ENCODE measurements at places on chromosomes 1 and 21.

DNA sequence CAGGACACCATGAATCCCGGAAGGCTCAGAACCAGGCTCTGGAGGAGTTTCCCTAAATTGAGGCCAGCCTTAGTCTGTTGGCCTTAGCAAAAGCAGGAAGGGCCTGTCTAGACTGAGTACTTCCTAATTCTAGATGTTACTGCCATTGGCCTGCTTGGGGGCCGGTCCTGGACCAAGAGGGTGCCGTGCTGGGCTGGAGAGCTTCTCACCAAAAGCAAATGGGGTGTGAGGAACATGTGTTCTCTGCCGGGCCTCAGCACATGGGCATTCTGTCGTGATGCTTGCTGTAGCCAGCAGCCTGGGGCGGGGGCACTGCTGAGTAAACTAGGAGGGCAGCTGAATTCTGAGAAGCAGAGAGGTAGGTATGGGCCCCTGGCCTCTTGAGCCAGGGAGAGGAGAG is 35.7 kb upstream of the MAN1C1 start:
- DNase-seq: no peak

DNA sequence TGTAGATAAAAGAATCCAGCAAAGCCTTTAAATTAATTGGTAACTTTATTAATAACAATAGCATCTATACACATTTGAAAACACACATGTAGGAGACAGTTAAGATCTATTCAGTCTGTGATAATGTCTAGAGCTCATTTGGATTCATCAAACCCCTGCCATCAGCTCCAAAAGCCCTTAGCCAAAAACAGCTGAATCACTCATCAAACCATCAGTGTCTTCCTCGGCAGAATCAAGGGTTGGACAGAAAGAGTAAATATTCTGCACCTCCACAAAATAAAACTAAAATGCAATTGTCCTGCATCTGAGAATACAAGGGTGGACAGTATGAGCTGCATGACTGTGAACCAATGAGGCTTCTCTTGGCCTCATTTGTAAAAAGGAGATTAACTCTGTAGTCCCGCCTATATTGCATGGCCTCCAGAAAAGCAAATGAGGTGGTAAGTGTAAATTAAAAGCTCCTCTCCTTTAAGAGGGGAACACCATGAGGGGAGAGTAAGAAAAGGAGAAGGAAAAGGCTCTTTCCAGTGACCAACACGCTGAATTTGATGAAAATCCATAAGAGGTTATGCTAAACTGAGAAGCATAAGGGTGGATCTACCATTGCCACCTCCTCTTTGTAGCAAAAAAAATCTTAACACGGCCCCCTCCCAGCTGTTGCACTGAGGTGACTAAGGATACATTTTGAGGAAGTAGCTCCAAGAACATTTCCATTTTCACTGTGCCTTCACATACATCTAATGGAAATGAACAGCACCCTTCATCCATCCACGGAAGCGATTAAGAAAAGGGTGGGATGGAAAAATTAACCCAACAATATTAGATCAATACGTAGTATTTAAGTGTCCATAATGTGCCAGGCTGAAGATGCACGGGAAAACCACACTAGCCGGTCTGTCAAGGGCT is 14.7 kb upstream of the BOLA1 start:
- DNase-seq: no peak

DNA sequence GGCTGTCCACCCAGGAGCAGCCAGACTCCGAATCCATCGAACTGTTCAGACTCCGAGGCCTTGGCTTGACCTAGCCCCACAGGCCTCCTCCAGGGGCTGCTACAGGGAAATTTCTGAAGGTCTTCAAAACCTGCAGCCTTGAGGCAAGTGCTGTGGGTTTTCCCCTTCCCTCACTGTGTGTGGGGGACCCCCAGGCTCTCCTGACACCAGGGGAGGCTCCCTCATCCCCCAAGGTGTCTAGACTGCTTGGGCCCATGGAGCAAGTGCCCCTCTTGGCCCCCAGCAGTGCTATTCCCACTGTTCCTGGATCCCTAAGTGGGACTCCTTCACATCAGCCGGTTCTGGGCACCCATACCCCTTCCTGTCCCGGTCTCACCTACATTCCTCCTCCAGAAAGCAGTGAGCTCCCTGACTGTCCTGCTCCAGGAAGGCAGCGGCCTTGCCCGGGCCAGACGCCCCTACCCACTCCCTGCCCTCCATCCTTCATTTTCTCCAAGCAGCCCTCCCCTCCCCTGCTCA is 814 bp downstream of the PAQR7 start:
- no peak for DNase-seq

DNA sequence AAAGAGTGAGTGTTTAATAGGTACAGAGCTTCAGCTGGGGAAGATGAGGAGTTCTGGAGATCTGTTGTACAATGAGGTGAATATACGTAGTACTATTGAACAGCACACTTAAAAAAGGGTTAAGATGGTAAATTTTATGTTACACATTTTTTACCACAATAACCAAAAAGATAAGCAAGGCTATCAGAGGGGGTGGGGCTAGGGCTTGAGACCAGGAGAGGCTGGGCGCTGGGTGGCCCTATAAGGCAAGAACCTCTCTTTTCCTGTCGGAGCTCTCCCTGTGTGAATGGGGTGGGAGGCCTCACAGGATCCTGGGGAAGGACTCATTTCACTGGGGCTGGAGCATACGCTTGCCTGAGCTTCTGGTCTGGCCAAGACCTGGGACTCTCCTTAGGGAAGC is 9.0 kb downstream of the SLC41A1 start:
- no peak for DNase-seq

- no peak for DNase-seq
Observed at GRCh38 chr1:205316161-205316566, 5.4 kb downstream of the NUAK2 start.

- no peak for DNase-seq
Observed at GRCh38 chr1:15714406-15715136, 21.5 kb upstream of the SLC25A34 start.

DNA sequence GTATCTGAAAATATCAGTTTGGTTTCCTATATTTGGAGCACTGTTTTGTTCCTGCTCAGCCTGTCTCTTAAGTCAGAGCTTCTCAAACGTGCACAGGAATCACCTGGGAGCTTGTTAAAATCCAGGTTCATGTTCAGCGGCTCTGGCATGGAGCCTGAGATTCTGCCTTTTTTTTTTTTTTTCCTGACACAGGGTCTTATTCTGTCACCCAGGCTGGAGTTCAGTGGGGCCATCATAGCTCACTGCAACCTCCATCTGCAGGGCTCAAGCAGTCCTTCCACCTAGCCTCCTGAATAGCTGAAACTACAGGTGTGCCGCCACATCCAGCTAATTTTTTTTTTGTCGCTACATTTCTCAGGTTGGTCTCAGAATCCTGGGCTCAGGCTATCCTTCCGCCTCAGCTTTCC is 12.2 kb upstream of the SELENON start:
- DNase-seq: no peak

DNA sequence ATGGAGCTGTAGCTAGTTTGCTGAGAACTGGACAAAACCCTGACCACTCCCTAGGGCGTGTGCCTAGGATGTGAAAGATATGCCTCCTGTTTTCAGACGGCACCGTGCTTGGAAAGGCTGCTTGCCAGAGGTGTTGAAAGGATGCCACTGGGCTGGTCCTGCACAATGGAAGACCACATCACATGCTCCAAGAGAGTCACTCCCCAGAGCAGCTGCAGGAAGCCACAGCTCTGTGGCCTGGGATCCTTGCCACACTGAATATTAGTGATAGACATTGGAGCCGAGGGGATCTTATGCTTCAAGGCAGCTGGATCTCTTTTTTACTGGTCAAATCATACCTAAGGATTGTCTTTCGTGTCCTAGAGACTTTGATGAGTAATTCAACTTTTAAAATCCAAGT is 6.6 kb upstream of the APP start:
- DNase-seq: no peak

GRCh38 chr1:42231253-42231652 is 66.7 kb upstream of the GUCA2A start:
- no peak for DNase-seq

DNA sequence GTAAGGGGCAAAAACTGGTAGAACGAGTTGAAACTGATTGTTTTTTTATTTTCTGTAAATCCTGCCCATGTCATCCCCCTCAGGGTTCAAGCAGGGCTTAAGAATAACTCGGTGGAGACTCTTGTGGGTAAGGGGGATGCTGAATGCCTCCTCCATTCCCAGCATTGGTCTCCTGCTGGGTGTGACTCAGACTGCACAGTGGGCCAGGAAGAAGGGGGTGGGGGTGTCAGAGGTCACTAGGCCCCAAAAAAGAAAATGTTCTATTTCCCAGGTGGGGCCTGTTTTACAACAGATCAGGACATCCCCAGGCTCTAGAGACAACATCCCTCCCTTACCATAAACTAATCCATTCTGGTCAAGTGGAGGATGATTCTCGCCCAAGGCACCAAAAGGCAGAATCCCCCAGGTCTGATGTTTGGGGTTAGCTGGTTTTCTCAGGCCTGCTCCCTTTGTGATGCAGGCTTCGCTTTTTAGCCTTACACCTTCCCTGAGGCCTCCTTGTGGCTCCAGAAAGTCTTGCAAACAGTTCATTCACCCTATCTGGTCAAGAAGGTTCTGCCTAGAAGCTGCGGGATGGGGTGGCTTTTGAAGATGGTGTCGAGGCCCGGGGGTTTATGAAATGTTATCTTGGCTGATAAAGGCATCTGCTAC is 10.7 kb upstream of the GRHL3 start:
- DNase-seq: no peak

DNA sequence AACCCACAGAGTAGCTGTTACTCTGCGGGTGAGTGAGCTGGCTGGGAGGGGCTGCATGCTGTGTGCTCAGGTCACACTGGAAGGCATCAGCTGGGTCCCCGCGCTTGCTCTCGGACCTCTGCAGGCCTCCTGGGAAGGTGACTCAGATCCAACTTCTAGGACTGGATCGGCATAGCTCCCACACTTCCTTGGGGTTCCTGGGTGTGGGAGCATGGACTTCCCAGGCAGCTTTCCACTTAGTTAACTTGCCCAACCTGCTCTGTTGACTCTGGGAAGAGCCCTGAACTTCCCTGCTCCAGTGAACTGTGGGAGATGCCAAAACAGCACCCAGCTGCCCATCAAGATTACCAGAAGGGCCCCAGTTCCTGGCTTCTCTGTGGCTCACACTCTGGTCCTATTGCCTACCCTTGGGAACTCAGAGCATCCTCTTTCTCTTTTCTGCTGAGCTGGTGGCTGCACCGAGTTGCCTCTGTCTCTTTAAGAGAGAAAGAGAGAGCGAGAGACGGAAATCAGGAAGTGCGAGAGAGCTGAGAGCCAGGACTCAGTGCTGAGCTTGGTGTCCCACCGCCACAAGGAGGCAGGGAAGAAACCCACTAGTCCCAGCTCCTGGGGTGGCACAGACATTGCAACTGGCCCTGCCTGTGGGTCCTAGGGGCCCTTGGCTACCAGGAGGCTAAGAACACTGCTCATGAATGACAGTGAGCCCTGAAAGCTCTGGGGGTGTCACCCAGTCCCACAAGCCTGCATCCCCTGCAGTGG is at the start of gene IKBKE:
IKBKE (plus strand) TSS at position 544 of the 759 bp plus-strand sequence. CDS start 2,752 bp downstream, outside the sequence.
- peak; percentile 9 for DNase-seq

- no peak for DNase-seq
Observed at GRCh38 chr1:33641104-33641830, 168.8 kb downstream of the ZSCAN20 start.

DNA sequence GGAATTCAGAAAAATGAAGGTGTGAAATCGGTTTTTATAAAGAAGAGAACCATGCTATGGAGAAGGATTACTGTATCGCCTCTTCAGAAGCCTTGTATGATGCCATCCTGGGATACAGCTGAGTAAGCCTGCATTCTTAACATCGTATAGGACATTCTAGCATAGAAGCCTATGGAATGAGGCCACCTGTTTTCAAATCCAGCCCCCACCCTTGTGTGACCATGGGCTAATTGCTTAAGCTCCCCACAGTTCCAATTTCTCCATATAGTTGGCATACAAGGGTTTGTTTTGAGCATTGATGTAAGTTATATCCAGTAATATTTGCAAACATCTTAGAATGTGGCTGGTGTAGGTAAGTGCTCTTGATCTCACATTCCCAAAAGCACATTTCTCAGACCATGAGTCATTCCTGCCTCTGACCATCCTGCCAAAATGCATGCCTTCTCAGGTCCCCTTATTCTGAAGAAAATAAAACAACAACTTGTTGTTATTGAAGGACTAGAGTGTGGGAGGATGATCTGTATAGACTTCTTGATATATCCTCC is 1.5 kb downstream of the OR14A2 start:
- no peak for DNase-seq

- DNase-seq: no peak
Observed at GRCh38 chr1:213985209-213986019, 2.4 kb upstream of the PROX1 start.
